ENCODE measurements at places on chromosomes 1 and 21.

- no peak for DNase-seq
Measured at GRCh38 chr1:27658951-27659496, 13.0 kb downstream of the IFI6 start.

- DNase-seq, result no peak
Measured at GRCh38 chr1:206498685-206499084, 8.6 kb upstream of the RASSF5 start.

GRCh38 chr1:200628223-200628881 lies 7.8 kb upstream of the KIF14 start:
- DNase-seq, result no peak

GRCh38 chr1:19432943-19433718 lies 52.2 kb downstream of the CAPZB start:
- DNase-seq, result no peak
